ENCODE measurements at places on chromosomes 4 and X. TPM values are rescaled to one million over a fixed set of nuclear protein-coding genes. Genes with fewer than 3 reads are reported as not detected.

CFI gene
- 33.7 TPM for total RNA-seq

MSX1 gene
- 4.5 TPM for total RNA-seq

PABPC1L2A gene
- total RNA-seq = not detected

SCRG1 gene
- total RNA-seq = 45.2 TPM

DNA sequence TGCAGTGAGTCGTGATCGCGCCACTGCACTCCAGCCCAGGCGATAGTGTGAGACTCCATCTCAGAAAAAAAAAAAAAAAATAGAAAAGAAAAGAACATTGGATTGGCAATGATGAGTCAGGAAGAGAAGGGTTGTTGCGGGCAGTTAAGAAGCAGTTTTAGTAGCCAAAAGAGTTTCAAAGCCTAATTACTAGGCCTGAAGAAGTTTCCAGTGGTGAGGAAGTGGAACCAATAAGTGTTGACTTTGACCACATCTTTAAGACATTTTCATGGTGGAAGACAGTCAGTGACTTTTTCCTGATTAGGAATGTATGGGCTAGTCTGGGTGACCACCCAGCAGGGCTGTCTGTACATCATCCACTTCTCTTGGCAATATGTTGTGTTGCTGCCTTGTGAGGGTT, 442.3 kb downstream of the AFF2 start:
- peaks cover 1% of the 10 kb centered on the region for H3K27me3 ChIP-seq
- DNase-seq = no peak
- H3K4me1 ChIP-seq = no peaks in the 10 kb centered on the region
- H3K4me3 ChIP-seq = no peak overlapping the region
- H3K36me3 ChIP-seq = no peaks in the 10 kb centered on the region

GRCh38 chr4:34250562-34250961, 1993.8 kb downstream of the ARAP2 start:
- no peaks in the 10 kb centered on the region for H3K27me3 ChIP-seq
- H3K4me1 ChIP-seq = no peaks in the 10 kb centered on the region
- H3K4me3 ChIP-seq = no peak overlapping the region
- H3K27ac ChIP-seq = no peak overlapping the region
- DNase-seq = no peak

- DNase-seq = no peak
- H3K36me3 ChIP-seq = no peaks in the 10 kb centered on the region
- no peaks in the 10 kb centered on the region for H3K27me3 ChIP-seq
- no peak overlapping the region for H3K27ac ChIP-seq
- no peak overlapping the region for H3K4me3 ChIP-seq
These were observed 220.7 kb downstream of the CAMK2D start for GRCh38 chr4:113540859-113541258.

DNA sequence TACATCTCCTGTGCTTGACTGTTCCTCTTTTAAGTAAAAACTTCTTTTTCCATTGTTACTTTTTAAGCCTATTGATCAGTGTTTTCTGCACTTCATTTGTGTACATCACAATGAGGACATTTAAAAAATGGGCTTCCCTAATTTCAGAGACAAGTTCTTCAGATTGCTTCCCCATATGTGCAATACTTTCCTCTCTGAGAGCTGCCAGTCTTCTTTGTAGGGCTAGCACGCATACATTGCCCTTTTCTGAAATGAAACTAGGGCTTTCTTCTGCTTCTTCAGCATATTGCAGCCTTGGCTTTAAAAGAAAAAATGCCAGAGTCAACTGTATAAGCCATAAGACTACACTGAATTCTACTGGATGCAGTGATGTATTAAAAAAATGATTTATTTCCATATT, 37.8 kb downstream of the FAT4 start:
- H3K36me3 ChIP-seq = no peaks in the 10 kb centered on the region
- no peak overlapping the region for H3K4me3 ChIP-seq
- no peak overlapping the region for H3K27ac ChIP-seq
- no peaks in the 10 kb centered on the region for H3K27me3 ChIP-seq
- DNase-seq = no peak

DNA sequence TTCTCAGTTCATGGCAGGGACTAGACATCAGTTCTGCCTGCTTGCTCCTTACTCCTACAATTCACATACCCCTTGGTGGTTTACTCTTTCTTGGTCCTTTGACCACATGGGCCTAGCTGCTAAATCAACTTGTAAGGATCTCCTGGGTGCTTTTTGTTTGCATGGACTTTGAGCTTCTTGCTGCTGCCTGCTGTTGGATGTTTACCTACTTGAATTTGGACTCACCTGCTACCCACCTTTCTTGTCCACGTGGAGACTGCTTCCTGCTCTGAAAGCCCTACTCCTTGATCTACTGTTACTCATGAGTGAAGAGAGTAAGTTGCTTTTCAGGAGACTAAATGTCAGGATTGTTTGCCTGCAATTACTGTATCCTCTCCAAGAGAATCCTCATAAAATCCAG, 15.2 kb upstream of the ARHGAP24 start:
- DNase-seq = no peak
- H3K36me3 ChIP-seq = no peaks in the 10 kb centered on the region
- H3K4me1 ChIP-seq = no peaks in the 10 kb centered on the region
- no peak overlapping the region for H3K4me3 ChIP-seq

DNA sequence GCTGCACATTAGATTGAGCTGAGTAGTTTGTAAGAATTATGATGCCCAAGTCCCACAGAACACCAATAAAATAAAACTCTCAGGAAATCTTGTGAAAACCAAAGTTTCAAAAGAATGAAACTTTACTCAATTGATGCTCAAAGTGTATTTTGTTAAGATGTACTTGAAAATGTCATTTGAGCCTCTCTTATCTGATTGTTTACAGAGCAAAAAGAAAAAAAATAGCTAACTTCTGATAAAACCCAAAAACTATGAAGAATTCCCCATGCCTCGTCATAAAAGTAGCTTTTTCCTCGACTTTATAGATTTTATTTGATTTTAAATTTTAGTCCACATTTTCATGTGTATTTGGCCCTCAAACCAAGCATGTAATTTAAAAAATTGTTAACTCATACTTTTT, 521.5 kb upstream of the FTHL17 start:
- DNase-seq = no peak
- no peaks in the 10 kb centered on the region for H3K36me3 ChIP-seq
- no peak overlapping the region for H3K4me3 ChIP-seq
- H3K27ac ChIP-seq = no peak overlapping the region
- no peaks in the 10 kb centered on the region for H3K4me1 ChIP-seq
- H3K27me3 ChIP-seq = no peaks in the 10 kb centered on the region

DNA sequence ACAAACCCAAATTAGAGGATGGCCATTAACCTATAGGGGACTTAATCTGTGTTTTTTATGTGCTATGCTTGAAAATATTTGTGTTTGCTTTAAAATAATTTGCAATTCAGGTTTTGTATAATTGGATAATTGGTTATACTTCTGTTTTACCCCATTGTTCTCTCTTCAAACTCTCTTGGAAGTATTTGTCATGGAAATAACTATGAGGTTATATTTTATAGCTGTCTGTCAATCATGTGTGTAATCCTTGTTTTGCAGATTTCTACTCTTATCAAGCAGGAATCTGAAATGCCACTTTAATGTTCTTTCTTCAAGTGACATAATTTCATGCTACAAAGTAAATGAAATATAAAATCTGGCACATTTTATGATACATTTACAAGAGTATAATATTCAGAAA, 15.4 kb upstream of the NDUFC1 start:
- no peaks in the 10 kb centered on the region for H3K4me1 ChIP-seq
- DNase-seq = no peak
- H3K4me3 ChIP-seq = no peak overlapping the region
- H3K36me3 ChIP-seq = no peaks in the 10 kb centered on the region
- H3K27me3 ChIP-seq = no peaks in the 10 kb centered on the region

- no peak overlapping the region for H3K4me3 ChIP-seq
- no peak overlapping the region for H3K27ac ChIP-seq
- H3K36me3 ChIP-seq = no peaks in the 10 kb centered on the region
- no peak for DNase-seq
- no peaks in the 10 kb centered on the region for H3K4me1 ChIP-seq
- H3K27me3 ChIP-seq = no peaks in the 10 kb centered on the region
These were observed 1.4 kb downstream of the KLHL34 start for GRCh38 chrX:21656587-21657317.

DNA sequence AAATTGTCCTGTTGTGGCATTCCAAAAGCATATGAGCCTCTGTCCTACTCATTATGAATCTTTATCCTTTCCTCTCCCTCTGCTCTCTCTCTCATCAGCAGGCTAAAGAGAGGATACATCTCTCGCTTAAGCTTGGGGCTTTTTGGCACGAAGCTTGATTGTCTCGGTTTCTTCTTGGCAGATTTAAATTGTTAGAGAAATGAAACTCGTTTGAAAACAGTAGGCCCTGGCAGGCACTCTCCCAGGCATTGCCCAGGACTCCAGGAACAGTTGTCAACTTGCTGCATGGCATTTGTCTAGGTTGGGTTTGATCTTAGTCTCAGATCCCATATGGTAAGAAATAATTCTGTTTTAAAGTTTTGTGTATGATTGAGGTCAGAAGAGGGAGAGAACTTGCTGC, 35.5 kb downstream of the NAA11 start:
- no peaks in the 10 kb centered on the region for H3K27me3 ChIP-seq
- H3K4me3 ChIP-seq = no peak overlapping the region

GRCh38 chr4:7964459-7964858, 24.8 kb upstream of the AFAP1 start:
- H3K4me3 ChIP-seq = no peak overlapping the region
- DNase-seq = no peak
- no peaks in the 10 kb centered on the region for H3K36me3 ChIP-seq
- H3K27me3 ChIP-seq = no peaks in the 10 kb centered on the region
